CD4-positive, alpha-beta T cell treated with Interleukin-15 for 1 hour (primary cell): ENCODE measurements at places on chromosomes 3 and 15.

GRCh38 chr3:89368846-89369245 is 261.4 kb downstream of the EPHA3 start:
- no peak for DNase-seq

DNA sequence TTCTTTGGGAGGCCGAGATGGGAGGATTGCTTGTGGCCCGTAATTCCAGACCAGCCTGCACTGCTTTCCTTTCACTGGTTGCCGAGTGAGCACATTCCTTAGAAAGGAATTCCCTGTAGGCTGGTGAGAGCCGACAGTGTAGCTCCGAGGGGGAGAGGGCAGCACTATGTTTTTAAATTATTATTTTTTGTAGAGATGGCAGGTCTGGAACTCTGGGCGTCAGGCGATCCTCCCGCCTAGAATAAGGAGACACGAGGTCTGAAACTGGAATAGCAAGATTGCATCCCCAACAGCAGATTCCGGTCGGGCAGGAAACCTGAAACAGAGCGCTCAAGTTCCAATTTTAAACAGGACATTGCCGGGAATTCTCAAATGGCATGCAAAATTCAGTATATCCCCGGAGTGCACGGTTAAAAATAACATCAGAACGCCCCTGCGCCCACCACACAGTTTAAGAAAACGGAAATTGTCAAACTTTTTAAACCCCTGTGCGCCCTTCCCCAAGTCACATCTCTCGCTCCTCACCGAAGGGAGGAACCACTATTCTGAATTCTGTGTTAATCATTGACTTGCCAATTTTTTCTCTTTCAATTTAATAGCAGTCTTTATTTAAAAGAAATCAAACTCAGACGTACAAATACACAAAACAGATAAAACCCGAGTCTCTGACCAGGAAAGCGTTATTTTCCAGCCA is 643 bp upstream of the RNU5B-1 start:
- no peak for DNase-seq

GRCh38 chr3:191378142-191378812 is 48.0 kb upstream of the UTS2B start:
- no peak for DNase-seq

DNA sequence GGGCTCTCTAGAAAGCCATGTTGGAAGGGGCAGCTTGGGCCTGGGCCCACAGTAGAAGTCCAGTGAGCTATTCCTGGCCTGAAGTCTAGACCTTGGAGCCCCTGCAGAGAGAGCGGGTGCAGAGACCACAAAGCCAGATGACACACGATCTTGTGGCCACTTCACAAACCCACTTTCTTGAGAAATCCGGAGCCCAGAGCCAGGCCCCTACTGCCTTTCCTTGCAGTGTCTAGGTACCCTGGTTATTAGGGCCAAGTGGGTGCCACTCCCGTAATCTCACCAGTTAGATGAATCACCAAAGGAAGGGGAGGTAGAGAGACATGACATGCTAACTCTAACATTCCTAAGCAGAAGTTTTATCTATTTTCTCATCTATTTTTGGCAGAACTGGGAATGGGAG is 72.5 kb upstream of the ADAMTSL3 start:
- DNase-seq, result no peak

GRCh38 chr3:124660599-124660998 is 69.7 kb upstream of the UMPS start:
- DNase-seq, result no peak

- DNase-seq, result peak; percentile 63
These were observed 163.3 kb downstream of the AKAP13 start for GRCh38 chr15:85543741-85544155.

GRCh38 chr15:50881121-50882048 is 27.1 kb upstream of the AP4E1 start:
- no peak for DNase-seq

GRCh38 chr3:129555153-129555550 is 12.2 kb downstream of the H1-8 start:
- no peak for DNase-seq
